ENCODE measurements at places on chromosomes 2 and 18.
A peak's percentile ranks its signal among the peaks of the same experiment; 100 is the strongest.

GRCh38 chr2:218223046-218223445 is 6.1 kb downstream of the ARPC2 start:
- no peak for DNase-seq

GRCh38 chr2:28158791-28159190 is 233.9 kb upstream of the FOSL2 start:
- no peak for DNase-seq

- no peak for DNase-seq
Observed at GRCh38 chr2:163779970-163780597, 44.3 kb upstream of the FIGN start.

- no peak for DNase-seq
Observed at GRCh38 chr18:22683786-22684185, 249.3 kb upstream of the RBBP8 start.

DNA sequence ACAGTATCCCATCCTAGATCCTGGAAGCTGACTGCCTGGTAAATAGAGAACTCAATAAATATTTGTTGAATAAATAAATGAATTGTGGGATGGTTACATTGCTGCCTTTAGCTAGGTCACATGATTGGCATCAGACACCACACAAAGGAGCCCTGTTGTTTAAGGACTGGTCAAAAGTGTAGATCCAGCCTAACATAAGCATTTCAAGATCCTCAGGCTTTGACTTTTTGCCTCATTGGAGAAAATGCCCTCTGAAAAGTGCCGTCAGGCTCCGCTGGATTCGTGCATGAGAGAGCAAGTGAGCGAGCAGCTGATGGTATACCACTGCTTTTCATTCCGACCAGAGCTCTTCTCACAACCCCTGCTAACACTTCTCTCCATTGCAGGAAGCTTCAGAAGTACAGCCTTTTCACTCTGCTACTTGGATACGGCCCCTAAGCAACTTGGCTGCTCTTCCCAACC is 1.3 kb upstream of the ZNF24 start:
- no peak for DNase-seq

- no peak for DNase-seq
Observed at GRCh38 chr2:45898819-45899218, 247.3 kb downstream of the PRKCE start.

- DNase-seq: peak; percentile 41
Observed at GRCh38 chr2:197247083-197247482, 63.5 kb downstream of the ANKRD44 start.

DNA sequence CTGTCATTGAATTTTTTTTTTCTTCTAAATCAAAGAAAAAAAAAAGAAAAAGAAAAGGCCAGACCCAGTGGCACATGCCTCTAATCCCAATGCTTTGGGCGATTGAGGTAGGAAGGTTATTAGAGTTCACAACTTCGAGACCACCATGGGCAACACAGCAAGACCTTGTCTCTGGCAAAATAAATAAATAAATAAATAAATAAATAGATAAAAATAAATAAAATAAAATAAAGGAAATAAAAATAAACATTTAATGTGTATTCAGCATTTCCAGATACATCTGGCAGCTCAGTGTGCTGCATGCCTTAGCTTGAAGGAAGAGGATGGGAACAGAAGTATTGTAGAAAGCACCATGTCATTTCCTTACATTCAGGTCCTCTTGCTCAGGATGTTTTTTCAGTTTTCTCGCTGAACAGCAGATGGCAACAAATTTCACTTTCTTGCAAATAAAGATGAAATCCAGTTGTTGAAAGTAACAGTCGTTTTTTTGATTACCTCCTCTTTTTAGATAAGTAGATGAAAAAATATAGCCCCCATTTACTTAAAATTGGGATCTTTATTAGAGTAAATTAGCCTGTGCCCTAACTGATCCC is 25.7 kb upstream of the FAM178B start:
- DNase-seq: peak; percentile 60

DNA sequence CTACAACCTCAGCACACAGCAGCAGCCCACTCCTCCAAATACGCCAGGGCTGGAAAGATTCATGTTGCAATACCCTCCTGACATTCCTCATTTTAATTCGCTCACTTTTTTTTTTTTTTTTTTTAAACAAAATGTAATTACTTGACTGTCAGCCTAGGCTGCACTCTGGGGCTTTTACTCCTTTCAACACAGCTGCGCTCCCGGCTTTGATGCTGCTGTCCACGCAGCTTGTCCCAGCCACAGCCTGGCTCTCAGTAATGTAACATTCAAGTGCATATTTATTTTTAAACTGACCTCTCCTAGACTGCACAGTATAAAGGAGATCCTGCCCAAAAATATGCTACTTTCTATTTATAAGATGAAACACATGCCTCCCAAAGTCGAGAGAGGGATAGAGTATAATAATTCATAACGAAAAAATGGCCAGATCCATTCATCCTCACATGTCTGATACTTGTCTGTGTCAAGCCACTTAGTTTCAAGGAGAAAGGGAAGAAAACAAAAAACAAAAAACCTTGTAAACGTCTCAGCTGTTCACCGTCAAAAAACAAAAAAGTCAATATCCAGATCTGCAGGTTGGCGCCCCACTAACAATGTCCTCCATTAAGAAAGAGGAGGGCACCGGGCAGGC is 949 bp downstream of the CDC42EP3 start:
- no peak for DNase-seq

- no peak for DNase-seq
Observed at GRCh38 chr2:201261471-201261870, 1.1 kb downstream of the CASP8 start.

DNA sequence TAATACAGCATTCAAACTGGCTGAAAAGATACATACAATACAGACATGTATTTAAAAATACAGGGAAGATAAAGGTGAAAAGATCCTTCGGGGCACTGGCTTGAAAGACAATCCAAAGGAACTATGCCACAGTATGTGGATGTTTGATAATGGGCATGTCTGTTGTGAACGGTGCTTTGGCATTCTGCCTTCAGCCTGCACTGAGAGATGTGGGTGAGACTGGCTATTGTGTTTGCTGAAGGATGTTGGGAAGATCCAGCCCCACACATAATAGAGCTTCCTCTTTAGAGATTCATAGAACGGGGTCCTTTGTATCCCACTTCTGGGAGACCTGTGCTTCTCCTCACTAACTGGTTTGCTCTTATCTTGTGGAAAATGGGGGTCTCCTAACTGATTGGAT is 65.1 kb upstream of the CXCR4 start:
- no peak for DNase-seq

- DNase-seq: peak; percentile 81
Observed at GRCh38 chr2:216545359-216545758, 46.7 kb downstream of the RPL37A start.

DNA sequence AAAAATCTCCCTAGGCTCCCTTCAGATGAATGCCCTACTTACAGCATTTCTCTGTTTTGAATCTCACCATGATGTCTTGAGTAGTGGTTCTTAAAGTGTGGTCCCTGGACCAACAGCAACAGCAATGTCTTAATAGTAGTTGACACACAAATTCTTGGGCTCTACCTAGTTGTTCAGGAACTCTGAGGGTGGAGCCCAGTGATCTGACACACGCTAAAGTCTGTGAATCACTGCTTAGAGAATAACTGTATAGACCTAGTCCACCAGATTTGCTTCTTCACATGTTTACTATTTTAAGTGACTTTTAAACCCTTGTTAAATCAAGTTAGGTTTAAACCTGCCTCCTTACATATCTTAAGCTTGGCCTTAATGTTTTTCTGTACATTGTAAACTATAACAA is 47.6 kb upstream of the ARHGAP15 start:
- no peak for DNase-seq

DNA sequence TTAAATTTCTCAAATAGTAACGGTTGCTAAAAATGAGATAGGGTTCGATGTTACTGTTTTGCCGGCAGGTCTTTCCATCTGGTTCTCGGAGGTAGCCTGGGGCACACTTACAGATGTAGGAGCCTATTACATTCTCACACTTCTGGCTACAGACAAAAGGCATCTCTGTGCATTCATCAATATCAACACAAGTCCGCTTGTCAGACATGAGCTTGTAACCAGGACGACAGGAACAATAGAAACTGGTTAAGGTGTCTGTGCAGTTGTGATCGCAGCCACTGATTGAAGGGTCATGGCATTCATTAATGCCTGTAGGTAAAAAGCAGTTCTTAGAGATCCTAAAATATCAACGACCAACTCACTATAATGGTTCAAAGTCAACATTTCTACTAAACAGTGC is 116.3 kb downstream of the DHRS9 start:
- DNase-seq: no peak

- DNase-seq: no peak
Observed at GRCh38 chr2:58620896-58621295, 379.8 kb upstream of the FANCL start.

DNA sequence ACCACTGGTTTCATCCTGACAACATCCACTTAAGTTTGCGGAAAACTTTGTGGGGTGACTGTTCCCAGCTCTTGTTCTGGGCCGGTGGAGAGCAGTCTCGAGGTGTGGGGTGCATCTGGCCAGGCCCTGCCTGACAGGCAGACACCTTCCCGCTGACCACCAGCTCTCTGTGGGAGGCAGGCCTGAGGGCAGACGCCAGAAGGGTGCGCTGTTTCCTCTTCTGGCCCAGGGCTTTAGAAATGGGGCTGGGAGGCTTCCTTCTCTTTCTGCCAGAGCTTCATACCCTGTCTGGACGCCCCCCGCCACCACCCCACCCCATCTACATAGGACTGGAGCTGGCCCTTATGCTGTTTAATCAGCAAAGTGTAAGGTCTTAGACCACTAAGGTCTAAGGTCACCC is 263.8 kb downstream of the LOXHD1 start:
- no peak for DNase-seq

GRCh38 chr2:28681606-28682005 is 70.0 kb upstream of the PPP1CB start:
- peak; percentile 79 for DNase-seq

DNA sequence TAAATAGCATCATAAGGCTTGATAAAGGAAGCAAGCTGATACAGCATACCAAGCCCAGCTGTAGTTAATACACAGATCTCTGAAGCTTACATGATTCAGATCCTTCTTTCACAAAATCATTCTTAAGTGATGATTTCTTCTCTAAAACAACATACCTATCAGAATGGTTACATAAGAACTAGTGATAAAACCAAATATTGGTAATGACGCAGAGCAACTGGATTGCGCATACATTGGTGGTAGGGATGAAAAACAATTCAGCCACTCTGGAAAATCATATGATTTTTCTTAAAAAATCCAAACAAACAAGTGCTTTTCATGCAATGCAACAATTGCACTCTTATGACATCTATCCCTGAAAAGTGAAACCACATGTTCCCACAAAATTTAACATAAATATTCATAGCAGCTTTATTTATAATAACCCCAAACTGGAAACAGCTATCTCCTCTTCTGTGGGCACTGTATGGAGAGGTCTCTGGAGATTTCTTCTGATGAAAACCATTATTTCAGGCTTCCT is 153.6 kb upstream of the DSEL start:
- peak; percentile 91 for DNase-seq

DNA sequence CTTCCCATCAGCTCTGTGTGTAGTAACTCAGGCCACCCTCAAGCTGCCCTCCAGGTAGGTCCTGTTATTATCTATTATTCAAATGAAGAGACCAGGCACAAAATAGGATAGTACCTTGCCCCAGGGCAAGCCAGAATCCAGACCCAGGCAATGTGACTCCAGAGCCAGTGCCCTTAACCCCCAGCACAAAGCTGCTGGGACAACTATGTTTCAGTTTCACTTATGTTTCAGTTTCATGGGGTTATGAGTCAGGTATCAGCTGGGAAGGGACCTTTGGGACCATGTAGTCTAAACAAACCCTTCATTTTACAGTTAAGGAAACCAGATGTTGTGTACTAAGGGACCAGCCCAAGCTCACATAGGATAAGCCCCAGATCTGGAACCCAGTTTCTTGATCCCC is 10.0 kb downstream of the HK2 start:
- peak; percentile 60 for DNase-seq

DNA sequence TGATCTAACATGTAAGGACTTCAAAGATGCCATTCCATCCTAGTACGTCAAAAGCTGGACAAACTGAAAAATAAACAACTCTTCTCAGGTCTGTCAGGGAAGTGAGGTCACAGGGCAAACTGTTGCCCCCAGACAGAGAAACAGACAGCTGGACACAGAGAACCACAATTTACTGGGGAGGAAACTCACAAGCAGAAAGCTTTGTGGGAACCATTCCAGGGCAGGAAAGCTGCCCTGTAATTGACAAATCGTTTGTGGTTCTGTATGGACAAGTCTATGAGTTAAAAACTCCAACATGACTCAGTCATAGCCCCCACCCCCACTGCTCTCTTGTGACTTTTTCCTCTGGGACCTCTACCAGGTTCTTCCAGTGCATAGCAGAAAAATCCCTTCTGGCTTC is 28.4 kb downstream of the MCEE start:
- peak; percentile 91 for DNase-seq

GRCh38 chr2:47033102-47033880 is 117.7 kb upstream of the MCFD2 start:
- no peak for DNase-seq

DNA sequence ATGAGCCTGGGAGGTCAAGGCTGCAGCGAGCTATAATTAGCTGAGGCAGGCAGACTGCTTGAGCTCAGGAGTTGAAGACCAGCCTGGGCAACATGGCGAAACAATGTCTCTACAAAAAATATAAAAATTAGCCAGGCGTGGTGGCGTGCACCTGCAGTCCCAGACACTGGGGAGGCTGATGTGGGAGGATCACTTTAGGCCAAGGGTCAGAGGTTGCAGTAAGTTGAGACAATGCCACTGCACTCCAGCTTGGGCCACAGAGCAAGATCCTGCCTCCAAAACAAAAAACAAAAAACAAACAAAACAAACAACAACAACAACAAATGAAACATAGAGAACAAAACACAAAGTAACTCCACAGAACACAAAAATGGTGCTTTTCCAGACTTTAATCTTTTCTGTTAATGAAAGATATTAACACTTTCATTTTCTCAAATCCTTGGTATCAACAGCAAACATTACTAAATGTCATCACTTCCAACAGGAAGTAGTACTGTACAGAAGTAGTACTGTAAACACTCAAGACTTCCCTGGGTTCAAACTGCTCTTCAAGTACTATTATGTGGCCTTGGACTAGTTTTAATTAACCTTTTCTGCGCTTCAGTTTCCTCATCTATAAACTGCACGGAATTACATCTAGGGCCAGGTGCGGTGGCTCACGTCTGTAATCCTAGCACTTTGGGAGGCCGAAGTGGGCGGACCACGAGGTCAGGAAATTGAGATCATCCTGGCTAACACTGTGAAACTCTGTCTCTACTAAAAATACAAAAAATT is 27.9 kb downstream of the PUM2 start:
- no peak for DNase-seq
